ENCODE measurements at places on chromosomes 7 and 10.

DNA sequence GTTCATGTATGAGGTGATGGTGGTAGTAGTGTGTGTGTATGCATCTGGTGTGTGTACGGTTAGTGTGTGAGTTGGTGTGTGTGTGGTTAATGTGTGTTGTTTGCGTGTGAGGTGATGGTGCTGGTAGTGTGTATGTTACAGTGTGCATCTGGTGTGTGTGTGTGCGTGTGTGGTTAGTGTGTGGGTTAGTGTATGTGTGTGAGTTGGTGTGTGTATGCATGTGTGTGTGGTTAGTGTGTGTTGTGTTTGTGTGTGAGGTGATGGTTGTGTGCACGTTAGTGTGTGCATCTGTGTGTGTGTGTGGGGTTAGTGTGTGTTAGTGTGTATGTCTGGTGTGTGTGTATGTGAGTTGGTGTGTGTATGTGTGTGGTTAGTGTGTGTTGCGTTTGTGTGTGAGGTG lies 153.0 kb downstream of the ACTR3B start:
- DNase-seq, result no peak

- no peak for DNase-seq
These were observed 37.6 kb upstream of the NCAPG2 start for GRCh38 chr7:158742065-158742821.

DNA sequence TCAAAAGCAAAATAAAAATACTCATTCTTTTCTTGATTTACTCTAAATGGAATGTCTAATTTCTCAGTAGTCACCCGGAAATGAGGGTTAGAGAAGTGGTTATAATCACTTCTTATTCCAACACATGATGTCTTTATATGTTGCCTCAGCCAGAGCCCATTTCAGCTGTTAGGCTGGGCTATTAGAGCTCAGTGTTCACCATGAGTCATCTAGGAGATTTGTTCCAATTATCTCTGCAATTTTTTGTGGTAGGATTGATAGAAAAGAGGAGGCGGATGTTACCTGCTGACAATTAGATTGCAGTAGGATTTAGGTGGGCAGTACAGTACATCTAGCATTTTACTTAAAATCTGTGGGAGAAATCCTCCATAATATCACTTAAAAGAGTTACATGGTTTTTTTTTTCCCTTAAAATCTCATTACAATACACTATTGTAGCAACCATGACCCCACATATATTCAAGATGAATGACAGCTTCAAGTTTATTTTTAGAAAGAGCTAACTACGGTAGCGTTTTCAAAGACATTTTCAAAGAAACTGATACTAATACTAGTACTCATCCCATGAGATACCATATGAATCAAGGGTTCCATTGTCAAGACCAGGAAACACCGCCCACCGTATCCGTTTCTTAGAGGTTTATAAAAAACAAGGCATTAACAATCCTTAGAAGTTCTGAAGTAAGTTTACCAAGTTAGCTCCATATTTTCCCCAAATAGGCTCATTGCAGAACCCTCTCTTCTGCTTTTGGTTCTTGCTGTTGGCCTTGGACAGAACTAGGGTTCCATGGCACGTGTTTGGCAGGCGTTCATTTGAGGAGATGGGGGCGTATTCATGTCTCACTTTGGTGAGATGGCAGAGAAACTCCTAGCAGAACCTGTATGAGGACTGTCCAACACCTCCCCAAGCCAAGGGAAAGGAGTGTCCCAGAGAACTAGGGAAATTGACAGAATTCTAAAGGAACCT lies 10.4 kb downstream of the CPA2 start:
- DNase-seq, result peak; percentile 38

DNA sequence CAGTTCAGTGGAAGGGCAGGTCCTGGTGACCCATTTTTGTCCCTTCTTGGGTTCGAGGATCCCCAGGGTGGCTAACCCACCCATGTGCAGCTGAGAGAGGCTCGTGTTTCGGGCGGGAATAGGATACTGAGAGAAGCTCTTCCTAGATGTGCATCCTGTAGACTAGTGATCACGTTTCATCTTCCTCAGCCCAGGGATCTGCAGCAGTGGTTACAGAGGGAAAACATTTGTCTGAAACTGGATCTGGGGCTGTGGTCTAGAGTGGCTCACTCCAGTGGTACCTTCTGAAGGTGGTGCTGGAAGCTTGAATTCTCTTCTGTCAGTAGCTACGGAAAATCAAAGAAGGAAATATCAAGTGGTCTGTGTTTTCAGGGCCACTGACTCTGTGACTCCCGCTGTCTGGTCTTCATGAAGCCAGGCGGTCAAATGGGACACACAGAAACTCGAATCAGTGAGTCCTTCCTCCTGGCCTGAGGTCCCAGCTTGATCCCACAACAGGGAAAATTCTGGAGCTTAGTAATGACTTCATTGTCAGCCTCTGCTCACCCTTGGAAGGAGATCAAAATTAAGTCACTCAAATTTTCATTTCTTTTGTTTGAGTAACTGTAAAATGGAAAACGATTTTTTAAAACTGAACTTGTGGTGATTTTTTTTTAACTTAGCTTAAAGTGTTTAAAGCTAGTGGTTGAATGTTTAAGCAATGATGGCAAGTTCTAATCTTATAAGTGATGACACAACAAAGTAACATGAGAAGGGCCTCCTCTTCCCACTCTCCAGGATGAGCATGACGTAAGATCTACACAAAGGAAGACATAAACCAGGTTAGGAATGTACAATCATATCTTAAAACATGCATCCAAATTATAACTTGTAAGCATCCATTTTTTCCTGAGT lies 469.3 kb upstream of the KLF6 start:
- DNase-seq, result no peak

DNA sequence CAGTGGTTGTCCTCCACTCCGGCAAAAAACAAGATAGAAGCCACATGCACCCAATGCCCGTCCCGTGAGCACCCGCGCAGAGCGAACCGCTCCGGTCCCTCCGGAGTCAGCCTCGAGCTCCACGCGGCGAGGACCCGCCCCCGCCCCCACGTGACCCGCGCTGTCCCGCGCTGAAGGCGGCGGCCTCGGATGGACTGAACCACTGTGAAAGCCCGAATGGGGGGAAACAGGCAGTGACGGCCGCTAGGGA lies 766 bp upstream of the EIF3B start:
- peak; percentile 89 for DNase-seq

DNA sequence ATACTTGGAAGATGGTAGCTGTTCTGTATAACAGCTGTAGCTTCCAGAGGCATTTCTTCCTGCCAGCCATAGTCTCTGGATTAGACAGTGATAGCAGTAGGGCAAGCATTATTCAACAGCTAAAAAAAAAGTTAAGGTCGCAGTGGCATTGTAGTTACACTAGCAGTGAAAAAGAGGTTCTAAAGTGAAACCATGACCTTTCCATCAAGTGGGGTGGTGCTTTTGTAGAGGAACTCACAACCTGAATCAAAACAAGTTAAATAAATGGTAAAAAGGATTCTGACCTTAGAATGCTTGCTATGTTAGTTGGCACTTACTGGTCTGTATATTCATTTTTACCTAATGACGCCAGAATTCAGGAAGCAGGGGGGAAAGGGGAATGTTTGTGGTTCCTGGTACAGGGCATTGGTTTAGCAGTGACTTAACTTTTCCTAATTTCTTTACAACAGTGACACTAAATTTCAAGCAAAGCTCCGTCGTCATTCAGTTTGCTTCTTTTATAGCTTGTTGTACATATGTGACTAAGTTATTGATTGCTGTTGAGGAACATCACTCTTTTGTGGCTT lies 55.0 kb downstream of the GBF1 start:
- no peak for DNase-seq
